ENCODE measurements at places on chromosomes 7 and 10.

GRCh38 chr7:135282561-135283254, 49.1 kb downstream of the STRA8 start:
- no peak for DNase-seq

- no peak for DNase-seq
These were observed 337.8 kb downstream of the ADARB2 start for GRCh38 chr10:1399431-1400100.

DNA sequence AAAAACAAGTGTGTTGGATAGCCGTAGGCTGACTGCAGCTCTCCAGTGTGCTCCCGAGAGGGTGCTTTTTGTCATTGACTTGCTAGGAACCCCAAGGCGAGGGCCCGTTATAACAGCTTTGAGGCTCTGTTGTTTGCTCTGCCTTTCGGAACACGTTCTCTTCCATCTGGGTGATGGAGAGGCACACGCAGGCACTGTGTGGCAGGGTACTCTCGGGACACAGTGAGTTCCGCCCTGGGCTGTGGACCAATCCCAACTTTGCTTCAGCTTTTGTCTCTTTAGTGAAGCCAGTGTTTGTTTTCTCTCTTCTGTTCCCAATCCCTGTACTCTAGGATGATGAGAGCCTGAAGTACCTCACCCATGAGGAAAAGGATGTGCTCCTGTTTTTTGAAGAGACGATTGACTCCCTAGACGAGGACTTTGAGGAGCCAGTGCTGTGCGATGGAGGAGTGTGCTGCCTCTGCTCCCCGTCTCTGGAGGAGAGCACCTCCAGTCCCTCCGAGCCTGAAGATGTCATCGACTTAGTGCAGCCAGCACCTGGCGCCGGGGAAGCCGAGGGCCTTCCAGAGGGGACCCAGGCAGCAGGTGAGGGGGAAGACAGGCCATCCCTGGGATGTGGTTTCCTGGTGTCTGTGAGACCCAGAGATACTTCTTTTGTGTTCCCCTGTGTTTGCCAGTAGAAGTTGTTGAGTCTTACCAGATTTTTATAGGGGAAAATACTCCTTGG, 43.2 kb downstream of the PROSER2 start:
- no peak for DNase-seq

DNA sequence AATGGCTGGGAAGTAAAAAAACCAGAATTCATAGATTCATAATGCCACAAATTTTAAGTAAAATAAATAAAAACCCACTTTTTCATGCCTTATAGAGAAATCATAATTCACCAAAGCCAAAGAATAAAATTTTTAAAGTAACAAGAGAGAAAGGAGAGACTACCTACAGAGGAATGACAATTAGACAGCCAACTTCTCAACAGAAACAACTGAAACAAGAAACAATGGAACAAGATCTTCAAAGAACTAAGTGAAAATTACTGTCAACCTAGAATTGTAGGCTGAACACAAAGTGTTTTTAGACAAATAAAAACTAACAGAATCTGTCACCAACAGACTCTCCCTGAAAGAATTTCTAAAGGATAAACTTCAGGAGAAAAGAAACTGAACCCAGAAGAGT, 15.6 kb upstream of the KCNMA1 start:
- no peak for DNase-seq

DNA sequence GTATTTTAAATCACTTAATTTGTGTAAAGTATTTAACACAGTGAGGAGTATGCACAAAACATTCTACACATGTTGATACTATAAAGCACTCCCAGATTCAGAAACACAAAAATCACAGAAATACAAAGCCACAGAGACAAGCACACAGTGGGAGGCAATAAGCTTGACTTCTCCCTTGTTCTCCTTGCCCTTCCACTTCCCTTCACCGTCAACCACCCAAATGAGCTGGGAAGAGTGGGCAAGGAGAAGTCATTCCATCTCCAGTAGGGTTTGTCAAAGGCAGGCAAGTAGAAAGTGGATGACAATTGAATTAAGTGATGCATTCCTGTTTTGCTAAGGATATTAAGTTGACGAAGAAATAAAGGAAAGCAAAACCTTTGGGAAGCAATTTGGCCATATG, 4.2 kb upstream of the TMEM139 start:
- DNase-seq, result no peak

DNA sequence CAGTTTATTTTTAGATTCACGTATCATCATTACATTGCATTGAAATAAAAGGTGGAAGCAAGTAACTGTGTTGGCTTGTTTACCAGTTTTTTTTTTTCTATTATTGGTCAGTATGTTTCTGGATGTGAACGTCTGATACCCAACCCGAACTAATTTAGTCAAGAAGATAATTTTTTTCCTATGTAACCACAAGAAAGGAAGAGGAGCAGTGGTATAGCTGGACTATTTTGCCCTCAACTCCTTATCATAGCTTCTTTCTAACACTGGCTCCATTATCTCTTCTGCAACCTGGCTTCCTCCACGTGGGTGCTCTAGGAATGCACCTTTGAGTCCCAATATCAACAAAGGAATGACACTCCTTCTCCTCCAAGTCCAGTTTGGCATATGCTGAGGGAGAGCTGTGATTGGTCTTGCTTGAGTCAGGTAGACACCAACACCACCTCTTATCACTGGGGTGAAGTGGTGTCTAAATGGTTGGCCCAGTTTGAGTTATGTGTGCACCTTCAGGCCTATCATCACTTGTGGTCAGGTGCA, 29.4 kb downstream of the OR9A2 start:
- no peak for DNase-seq

DNA sequence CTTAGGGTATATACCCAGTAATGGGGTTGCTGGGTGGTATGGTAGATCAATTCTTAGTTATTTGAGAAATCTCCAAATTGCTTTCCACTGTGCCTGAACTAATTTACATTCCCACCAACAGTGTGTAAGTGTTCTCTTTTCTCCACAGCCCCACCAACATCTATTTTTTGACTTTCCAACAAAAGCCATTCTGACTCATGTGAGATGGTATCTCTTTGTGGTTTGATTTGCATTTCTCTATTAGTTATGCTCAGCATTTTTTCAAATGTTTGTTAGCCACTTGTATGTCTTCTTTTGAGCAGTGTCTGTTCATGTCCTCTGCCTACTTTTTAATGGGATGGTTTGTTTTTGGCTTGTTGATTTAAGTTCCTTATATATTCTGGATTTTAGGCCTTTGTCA, 66.4 kb downstream of the MGAM2 start:
- no peak for DNase-seq

DNA sequence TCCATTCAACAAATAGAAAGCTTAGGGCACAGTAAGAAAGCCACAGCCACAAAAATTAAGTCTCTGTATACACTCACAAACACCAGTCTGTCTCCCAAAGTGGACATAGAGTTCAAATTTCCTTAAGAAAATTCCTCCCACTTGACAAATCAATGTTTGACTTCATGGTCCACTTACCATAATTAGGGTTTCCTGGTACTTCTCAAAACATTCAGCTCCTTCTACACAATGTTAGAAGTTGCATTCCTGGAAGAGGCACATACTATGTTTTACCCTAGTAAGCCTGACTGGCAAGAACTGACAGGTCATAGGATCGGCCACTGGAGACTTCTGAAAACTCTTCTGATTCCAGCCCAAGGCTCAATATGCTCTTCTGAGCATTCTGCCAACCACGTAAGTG, 70.5 kb downstream of the CPXM2 start:
- no peak for DNase-seq

GRCh38 chr10:12720217-12720981, 281.1 kb downstream of the CCDC3 start:
- DNase-seq, result no peak

GRCh38 chr7:148747274-148747673, 48.6 kb downstream of the CUL1 start:
- peak; percentile 7 for DNase-seq
